NCI-H460 (cell line): ENCODE measurements at places on chromosomes 3 and 15. TPM values are rescaled to one million over a fixed set of nuclear protein-coding genes. Genes with fewer than 3 reads are reported as not detected.
A peak's percentile ranks its signal among the peaks of the same experiment; 100 is the strongest.

DNA sequence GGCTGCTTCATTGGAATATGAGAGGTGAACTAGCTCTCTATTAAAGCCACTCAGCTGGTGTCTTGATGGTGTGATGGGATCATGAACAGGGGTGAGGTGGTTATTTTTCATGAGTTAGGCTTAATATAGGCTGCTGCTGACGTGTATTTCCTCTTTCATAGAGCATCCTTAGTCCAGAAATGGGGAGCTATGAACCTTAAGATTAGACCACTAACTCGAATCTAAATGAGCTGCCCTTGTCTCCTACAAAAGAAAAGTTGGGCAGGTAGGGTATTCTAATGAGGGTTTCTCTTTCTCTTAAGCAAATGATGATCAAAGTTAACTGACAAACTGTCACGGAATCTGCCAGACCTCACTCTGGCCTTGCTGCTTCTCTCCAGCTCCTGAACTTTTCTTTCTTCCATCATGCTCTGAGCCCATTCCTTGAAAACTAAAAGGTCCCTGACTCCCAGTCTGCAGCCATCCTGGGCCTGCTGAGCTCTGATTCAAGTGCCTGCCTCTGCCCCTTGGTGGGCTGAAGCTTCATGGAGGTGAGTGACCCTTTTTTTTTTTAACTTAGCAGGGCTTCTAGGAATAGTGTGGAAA lies at the start of gene TRIM69:
Gene TRIM69, plus strand, starts transcription at position 348 of the 585 bp plus-strand sequence. Its CDS starts 177 bp downstream, at position 525.
- DNase-seq, result no peak

DNA sequence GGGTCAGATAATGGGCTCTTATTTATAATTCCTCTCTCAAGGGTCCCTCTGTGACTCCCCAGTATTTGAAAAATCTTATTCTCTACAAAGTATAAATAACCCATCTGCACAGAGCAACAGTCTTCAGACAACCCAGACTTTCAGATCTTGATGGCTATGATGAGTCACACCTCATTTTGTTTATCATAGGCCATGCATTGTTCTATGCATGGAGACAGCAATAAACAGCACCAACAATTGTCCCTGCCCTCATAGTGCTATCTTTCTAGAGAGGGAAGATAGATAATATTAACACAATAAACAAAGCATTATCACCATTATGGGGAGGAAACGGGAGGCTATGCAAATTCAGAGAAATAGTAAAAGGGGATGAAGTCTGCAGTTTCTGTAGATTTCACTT lies 13.4 kb downstream of the FHIT start:
- DNase-seq, result no peak

DNA sequence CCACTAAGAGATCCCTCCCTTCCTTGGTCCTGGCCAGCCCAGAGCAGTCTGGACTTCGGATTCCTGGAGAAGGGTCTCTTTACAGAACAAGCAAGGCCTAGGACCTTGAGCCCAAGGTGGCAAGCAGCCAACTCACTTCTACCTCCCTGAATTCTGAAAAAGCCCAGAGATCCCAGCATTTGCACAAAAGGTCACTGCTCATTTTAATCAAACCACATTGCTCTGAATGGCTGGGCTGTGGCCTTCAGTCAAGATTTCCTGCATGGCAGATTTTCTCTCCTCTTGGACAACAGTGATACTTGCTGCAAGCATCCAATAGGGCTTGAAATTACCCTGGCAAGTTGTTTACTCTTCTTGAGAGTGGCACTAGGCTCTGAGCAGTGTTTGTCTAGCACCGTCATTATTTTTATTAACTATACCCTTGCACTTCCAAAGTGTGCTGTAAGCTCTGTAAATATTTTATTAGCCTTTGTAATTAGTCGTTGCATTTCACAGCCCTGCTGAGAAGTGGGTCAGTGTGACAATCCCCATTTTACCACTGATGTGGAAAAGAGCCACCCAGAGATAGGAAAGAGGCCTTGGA lies 274.7 kb upstream of the CTNNB1 start:
- no peak for DNase-seq

- DNase-seq, result no peak
Measured at GRCh38 chr3:196406811-196407470, 25.3 kb downstream of the UBXN7 start.

GRCh38 chr15:69574506-69574905 lies 121.9 kb downstream of the RPLP1 start:
- DNase-seq, result no peak

DNA sequence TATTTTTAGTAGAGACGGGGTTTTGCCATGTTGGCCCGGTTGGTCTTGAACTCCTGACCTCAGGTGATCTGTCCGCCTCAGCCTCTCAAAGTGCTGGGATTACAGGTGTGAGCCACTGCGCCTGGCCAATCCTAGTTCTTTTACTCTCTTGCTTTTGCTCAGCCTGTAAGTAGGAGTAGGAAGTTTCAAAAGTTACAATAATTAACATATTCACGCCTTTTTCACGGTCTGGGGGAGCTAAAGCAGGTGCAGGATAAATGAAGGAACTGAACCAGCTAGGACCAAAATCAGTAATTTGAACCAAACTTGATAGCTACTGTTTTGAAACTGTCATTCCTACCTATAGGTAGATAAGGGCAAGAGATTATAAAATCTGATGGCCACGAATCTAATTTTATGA lies 98.5 kb downstream of the CACNA1D start:
- no peak for DNase-seq

- no peak for DNase-seq
Measured at GRCh38 chr3:57963811-57964346, 44.3 kb upstream of the FLNB start.

CYP1A1 gene
- not detected in 2 replicates for total RNA-seq

- no peak for DNase-seq
Measured at GRCh38 chr3:105139881-105140560, 226.7 kb upstream of the ALCAM start.

GRCh38 chr15:101233651-101234280 lies 18.1 kb downstream of the CHSY1 start:
- DNase-seq, result no peak

GRCh38 chr15:70355275-70355795 lies 257.6 kb upstream of the TLE3 start:
- DNase-seq, result no peak

DNA sequence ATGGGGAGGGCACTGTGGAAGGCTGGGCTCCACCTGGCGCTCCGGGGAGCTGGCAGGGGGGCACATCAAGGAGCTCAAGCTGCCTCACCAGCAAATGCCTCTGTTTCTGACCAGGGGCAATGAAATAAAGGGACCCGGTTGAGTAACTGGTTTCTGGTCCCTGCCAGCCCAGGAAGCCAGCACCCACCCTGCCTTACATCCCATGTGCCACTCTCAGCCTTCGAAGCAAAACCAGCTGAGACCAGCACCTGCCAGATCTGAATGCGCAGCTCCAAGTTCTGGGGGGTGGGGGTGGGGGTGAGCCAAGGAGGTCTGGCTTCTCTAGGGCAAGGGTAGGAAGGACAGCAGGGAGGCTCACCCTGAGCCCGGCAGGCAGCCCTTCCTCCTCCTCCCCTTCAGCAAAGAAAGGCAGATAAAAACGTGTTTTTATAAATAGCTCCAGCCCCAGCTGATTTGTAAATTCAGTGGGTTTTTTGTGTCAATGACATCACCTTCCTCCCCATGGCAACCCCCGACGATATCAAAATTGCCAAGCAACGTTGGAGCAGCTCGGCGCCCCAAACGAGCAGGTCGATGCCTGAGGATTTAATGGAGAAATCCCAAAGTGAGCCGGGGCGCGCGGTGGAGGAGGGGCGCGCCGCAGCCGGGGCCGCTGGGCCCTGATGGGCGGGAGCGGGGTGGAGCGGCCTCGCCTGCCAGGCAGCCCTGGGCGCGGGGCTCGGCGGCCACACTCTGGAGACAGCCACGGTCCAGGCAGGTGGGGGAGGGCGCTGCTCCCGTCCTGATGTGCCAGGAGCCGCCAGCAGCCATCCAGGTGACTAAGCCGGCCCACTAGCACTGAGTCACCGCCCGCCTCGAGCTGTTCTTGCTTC lies at the start of gene PAK6:
Gene PAK6, plus strand, starts transcription at position 532 of the 872 bp plus-strand sequence. CDS start 25,723 bp downstream, outside the sequence.
- peak; percentile 15 for DNase-seq

DNA sequence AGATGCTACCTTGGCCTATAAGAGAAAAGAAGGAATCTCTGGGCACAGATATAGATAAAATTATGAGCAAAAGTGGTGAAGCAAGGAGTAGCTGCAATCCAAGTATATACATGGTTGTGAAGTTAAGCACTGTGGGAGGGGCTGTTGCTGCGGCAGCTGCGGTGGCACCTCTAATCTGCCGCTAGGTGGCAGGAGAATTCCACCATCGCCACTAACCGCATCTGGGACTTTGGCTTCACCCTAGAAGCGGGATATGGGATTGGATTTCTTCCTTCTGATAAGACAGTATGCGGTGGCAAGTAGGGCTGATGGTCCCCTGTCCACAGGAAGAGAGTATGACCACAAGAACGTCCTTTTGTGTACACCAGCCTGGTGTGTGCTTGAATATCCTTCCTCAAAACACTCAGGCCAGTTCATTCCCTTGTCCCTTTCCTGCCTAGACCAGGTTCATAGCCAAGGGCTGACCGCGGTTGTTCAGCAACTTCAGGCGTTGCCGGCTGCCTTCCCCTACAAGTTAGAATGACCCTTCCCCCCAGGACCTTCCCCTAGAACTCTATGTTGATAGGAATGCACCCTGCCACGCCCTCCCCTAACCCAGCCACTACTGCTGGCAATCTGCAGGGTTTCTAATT lies 5.1 kb downstream of the MAGEL2 start:
- DNase-seq, result peak; percentile 26
